Transverse colon (tissue), 4 donors: ENCODE measurements at places on chromosomes 4 and X. TPM values are rescaled to one million over a fixed set of nuclear protein-coding genes. Genes with fewer than 3 reads are reported as not detected.

DNA sequence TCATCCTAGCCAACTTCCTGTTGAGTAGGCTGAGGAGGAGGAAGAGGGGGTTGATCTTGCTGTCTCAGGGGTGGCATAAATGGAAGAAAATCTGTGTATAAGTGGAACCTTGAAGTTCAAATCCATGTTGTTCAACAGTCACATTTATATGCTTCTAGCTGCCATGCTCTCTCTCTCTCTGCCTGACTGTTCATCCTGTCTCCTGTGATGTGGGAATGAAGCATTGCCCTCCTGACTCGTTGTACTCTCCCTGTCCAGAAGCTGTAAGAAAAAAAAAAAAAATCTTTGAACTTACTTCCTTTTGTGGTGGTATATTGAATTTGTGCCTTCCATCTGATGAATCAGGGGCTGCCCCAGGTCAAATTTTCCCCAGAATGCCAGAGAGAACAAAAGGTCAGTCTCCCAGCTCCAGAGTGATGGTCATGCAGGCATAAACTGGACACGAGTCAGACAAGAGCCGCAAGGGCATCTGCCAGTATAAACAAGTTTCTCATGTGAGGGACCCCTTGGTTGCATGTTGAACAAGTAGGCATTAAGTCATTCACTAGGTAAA lies 257.0 kb downstream of the IDS start:
- no peak for DNase-seq

- no peak for DNase-seq
These were observed 235.3 kb downstream of the TENM3 start for GRCh38 chr4:182478475-182478874.

WDR17 gene
- total RNA-seq = 1.4 TPM

- DNase-seq = no peak
These were observed 40.0 kb upstream of the CTAG2 start for GRCh38 chrX:154693394-154693793.

GRCh38 chrX:45513042-45513441 lies 312.4 kb upstream of the DIPK2B start:
- DNase-seq = no peak

DNA sequence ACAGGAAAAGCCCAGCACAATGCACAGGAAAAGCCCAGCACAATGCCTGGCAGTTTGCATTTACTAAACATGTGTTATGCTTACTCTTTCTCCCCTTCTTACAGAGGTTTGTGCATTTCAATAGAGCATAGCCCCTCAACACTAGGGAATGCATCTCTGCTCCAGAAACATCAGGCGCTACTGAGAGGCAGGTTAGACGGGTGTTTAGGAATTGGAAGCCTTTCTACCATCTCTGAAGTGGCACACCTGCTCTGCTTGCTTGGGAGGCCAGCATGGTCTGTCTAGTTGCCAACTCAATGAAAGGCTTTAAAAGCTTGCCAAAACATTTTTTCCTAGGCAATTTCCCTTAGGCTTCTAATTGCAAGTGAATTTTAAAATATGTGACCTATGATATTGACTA lies 55.7 kb downstream of the GRID2 start:
- DNase-seq = no peak

BOD1L1 gene
- total RNA-seq = 51.1 TPM

PPP1R3F gene
- 18.7 TPM for total RNA-seq

DNA sequence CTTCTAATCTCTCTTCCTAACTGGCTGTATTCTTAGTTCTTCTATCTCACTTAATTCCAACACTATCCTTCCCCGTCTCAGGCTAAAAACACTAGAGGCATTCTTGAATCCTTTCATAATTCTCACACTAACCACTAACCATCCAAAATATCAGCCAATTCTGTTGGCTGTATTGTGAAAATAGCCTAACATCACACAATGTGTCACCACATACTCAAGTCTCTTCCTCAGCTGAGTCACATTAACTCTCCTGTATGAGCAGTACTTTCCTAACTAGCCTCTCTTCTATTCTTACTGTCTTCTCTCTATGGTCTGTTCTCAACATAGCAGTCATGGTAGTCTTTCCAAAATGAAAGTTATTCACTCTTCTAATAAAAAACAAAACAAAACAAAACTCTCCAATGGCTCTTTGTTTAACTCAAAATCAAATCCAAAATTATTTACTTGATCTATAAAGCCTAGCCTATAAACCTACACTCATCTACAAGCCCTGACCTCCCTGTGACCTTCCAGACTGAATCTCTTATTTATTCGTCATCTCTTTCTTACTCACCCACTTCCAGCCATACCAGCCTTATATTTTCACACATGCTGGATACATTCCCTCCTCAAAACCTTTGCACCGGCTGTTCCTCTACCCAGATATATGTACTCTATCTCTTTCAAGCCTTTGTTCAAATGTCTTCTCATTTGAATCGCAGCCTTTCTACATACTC lies 445.9 kb downstream of the TLL1 start:
- DNase-seq = no peak

ARSJ gene
- total RNA-seq = 2.2 TPM

DNA sequence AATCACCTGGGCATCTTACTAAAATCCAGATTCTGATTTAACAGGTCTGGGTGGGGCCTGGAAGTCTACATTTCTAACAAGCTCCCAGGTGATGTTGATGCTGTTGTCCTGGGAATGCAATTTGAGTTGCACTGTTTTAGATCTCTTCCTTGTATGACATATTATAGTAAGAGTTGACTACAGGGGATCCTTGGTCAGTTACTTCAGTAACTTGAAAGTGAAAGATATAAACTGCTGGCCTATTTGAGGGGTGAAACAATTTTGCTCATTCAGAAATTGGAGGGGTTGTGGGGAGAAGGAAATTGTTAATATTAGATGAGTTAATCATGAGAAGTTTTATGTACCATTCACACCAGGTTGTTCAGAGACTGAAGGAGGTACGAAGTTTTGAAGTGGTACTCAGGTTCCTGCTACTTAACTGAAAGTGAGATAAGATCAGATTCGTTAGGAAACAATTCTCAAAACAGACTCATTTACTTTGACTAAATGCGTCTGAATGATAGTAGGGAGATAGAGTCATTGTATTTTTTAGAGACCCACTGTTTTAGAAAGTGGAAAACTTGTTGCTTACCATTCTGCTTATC lies 12.5 kb downstream of the SH2D1A start:
- no peak for DNase-seq

GRCh38 chrX:39149761-39150160 lies 348.5 kb downstream of the MID1IP1 start:
- peak; percentile 75 for DNase-seq

SPP1 gene
- 10.8 TPM for total RNA-seq

DNA sequence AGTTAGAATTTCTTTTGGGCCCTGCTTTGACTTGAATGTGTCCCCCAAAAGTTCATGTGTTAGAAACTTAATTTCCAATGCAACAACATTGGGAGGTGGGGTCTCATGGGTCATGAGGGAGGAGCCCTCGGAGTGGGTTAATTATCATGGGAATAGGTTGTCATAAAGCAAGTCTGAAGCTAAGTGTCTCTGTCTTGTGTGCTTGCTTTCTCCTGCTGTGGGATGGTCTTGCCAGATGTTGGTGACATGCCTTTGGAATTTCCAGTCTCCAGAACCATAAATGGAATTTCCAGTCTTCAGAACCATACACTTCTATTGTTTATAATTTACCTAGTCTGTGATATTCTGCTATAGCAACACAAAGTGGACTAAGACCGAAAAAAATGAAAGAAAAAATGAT lies 71.6 kb downstream of the RASL11B start:
- DNase-seq = no peak

MAGEE2 gene
- total RNA-seq = not detected

- peak; percentile 21 for DNase-seq
These were observed 2.1 kb downstream of the LEF1 start for GRCh38 chr4:108166441-108167315.

- no peak for DNase-seq
These were observed 263.2 kb downstream of the DMD start for GRCh38 chrX:32948130-32948529.

GRCh38 chr4:113073451-113074005 lies 24.1 kb downstream of the ANK2 start:
- DNase-seq = no peak

DNA sequence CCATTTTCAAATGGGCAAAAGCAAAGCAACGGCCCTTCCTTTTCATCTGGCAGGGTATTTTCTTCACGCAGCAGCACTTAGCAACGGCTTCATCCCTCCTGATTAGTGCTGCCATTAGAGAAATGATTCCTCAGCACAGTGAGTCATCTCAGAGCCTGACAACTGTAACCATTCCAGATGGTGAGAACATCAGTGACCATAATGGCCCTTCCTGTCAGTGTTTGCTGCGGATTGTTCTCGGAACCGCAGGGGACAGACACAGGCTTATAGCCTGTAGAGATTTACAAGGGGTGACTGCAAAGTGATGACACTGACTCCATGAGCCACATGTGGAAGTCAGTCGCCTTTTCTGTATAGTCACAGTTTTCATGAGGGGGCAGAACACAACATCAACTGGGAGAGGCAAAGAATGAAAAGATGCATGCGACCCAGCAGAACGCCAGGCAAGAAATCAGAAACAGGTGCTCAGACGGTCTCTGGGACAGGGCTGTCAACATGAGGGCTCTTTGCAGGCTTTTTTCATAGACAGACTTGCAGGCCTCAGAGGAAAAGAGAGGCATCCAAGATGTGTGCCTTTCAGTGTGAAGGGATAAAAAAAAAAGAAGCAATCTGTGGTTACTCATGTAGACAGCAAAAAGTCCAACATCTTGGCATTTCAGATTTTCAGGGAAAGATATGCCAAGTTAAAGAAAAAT lies 69.9 kb upstream of the FBXW7 start:
- DNase-seq = no peak

SYN1 gene
- total RNA-seq = 0.41 TPM

ATP8A1 gene
- total RNA-seq = 72.2 TPM

ABCG2 gene
- total RNA-seq = 5.6 TPM

PPP1R2C gene
- not detected for total RNA-seq

GRCh38 chr4:78902298-78902697 lies 36.9 kb downstream of the PAQR3 start:
- no peak for DNase-seq

- no peak for DNase-seq
These were observed 8.5 kb downstream of the SRP72 start for GRCh38 chr4:56475917-56476316.

DNA sequence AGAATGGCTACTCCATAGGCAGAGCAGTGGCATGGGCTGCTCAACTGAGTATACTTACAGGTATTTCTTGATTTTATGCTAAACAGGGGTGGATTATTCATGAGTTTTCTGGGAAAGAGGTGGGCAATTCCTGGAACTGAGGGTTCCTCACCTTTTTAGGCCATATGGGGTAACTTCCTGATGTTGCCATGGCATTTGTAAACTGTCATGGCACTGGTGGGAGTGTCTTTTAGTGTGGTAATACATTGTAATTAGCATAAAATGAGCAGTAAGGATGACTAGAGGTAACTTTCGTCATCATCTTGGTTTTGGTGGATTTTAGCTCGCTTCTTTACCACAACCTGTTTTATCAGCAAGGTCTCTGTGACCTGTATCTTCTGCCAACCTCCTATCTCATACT lies 48.2 kb upstream of the HPSE start:
- DNase-seq = no peak

HMX1 gene
- total RNA-seq = not detected

PPARGC1A gene
- total RNA-seq = 4,431 TPM

DNA sequence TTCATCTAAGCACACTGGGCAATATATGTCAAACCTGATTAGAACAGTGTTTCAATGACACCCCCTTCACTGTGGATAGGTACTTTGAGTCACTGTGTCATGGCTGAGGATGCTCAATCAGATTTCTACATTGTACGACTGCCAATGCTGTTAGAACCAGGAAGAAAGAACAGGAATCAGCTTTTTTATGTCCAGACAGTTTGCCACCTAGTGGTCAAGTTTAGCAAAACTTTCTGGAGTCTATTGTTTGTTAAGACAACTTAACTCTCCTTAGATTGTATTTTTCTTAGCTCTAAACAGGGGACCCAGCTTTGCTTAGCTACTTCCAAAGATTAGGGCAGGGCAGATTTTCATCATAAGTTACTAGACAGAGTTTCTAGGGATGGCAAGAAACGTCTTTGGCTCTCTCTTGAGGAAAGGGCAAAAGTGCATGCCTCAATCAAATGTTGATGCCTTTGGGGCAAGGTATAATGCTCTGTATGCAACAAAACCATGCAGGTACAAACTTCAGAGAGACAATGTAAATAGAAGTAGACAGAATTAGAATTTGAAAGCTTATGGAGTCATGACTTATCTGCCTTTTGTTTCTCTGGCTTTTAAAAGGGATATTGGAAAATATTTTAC lies 40.5 kb upstream of the BMP3 start:
- DNase-seq = no peak

- no peak for DNase-seq
These were observed 1.2 kb downstream of the FAM241A start for GRCh38 chr4:112146502-112146813.

DNA sequence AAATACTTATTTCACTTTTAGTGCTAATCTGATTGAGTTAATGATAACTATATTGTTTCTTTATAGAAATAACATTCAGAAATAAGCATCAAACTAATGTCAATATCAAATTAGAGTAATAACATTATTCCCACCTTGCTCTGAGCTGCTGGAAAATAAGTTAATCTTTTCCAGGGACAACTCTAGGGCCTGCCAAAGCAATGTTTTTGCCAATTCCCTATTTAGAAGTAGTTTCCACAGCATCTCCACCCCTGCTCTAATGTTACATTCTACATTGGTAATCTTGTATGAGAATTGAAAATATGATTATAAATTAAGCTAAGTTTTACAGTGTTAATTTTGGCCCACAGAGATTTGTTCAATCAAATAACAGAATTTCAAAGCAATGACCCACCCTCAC lies 68.3 kb downstream of the REELD1 start:
- DNase-seq = no peak

DNA sequence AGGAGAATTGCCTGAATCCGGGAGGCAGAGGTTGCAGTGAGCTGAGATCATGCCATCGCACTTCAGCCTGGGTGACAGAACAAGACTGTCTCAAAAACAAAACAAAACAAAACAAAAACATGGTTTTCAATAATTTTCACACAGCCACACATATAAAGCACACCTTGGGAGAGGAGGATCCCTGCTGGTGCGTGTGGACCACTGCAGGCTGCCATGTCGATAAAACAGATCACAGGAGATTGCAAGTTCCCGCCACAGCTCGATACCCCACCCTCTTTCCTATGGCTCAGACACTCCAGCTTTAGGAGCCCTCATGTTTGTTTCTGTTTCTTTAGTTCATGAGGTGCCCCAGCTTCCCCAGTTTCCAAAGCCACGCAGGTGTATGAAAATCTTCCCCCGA lies 31.3 kb upstream of the CLDN24 start:
- DNase-seq = no peak

FAM9A gene
- not detected for total RNA-seq

DNA sequence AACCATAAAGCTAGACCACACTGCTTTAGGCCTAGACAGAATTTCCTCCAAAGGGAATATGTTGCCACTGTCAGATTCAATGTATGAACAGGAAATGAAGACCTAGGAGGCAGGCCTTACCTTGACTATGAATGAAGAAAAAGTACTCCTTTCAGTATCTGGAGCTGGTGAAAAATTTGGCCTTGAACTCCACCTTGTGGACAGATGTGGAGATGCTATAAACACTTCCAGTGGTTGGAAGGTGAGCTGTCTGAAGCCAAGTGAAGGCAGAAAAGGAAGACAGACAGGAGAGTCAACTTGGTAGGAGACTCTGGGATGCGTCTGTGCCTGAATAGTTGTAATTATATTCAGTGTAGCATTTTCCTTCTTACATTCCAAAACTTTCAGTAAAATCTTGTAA lies 17.2 kb downstream of the SPIN3 start:
- peak; percentile 16 for DNase-seq
